ENCODE measurements at places on chromosomes 2 and 18. TPM values are rescaled to one million over a fixed set of nuclear protein-coding genes. Genes with fewer than 3 reads are reported as not detected.

The CRYGA gene
- total RNA-seq = not detected

DNA sequence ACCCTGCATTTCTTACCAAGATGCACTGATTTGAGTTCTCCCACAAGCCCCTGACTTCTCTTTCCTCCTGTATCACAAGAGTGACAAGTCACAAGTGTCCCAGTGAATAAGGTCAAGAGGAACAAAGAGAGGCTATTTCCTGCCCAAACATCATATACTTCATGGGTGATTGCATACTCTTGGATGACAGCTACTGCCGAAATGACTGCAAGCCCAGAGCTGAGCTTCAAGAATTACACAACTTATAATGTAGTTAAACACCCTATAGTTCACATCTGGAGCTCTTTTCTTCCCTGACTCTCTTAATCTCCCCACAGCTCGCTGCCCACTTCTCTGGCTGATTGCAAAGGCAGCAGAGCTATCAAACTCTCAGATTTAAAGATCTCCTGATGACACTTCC lies 289.7 kb upstream of the PARD3B start:
- no peak for DNase-seq

- no peak for DNase-seq
These were observed 12.3 kb downstream of the CEP192 start for GRCh38 chr18:13003466-13003896.

DNA sequence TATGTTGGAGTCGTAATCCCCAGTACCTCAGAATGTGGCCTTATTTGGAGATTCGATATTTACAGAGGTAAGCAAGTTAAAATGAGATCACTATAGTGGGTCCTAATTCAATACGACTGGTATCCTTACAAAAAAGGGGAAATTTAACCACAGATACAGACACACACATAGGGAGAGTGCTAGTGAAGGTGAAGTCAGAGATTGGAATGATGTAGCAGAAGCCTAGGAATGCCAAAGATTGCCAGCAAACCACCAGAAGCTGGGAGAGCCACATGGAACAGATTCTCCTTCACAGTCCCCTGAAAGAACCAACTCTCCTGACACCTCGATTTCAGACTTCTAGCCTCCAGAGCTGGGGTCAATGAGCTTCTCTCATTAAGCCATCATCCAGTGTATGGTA lies 17.7 kb upstream of the ACTR3 start:
- DNase-seq = no peak

DNA sequence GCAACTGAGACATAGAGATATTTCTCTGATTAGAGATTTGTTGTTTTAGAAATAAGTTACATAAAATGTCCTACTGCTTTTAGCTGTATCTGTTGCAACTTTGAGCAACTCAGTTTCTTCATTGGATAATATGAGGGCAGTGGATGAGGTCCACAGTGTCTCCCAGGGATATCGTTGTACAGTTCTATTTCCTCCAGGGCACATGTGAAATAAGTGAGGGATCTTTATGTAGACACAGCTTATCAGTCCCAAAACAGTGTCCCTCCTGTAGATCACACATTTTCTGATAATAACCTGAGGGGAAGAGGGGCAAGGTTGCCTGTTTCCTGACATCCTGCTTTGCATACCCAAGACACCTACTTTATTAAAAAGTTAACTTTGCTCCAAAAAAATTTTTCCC lies 1231.2 kb upstream of the ZEB2 start:
- no peak for DNase-seq

The C1D gene
- 31.1 TPM for total RNA-seq

GRCh38 chr18:3330622-3331021 lies 68.7 kb downstream of the MYL12B start:
- DNase-seq = no peak

The B3GNT2 gene
- total RNA-seq = 31.1 TPM

DNA sequence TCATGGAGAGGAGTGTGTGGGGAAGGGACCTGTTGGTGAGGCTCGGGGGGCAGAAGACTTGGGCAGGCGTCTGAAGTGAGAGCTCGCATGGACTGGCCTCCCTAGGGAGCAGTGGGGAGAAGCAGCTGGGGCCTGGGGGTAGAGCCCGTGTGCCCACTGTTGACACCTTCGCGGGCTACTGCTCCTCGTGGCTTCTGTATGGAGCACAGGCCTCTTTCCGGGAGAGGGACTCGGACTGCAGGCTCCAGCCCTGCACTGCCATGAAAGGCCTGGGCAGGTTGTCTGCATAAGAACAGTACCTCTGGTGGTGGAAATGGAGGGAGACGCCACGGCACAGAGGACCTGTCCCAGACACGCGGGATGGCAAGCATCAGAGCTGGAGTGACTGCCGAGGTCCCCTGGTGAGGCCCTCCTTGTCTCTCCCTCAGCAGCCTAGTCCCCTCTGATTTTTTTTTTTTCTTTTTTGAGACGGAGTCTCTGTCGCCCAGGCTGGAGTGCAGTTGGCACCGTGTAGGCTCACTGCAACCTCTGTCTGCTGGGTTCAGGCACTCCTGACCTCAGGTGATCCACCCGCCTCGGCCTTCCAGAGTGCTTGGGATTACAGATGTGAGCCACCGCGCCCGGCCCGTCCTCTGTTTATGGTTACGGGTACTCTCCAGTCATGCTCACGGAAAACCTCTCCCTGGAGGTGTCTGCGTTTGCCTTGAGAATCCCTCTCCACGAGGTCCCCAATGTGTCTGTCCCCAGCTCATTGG lies 44.7 kb upstream of the PTMA start:
- no peak for DNase-seq

DNA sequence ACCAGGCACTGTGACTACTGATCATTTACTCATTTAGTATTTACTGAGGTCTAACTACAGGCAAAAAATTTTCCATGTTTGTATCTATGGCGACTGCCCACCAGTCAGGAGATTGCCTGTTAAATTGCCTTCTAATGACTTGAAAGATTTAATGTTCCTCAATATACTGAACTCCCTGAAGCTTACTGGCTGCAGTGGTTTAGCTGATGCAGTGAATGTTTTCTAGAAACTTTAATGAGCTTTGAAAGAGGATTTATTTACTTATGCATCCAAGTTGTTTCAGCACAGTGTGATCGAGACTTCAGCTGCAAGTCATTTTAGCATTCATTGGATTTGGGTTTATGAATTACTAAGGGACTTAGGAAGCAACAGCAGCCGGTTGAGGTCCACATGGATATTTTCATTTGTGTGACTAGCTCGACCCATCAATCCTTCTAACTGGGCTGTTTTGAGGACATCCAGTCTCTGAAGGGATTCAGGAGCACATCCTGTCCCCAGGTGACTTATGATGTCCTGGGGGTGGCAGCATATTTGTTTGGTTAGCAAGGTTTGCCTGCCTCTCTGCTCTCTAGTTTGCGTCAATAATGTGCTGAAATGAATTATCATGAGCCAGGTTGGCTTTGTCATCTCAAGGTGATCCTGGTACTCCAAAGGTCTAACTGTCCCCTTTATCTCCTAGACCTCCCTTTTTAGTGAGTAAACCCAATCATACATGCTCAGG lies 26.8 kb downstream of the ACMSD start:
- DNase-seq = no peak

All from right atrium auricular region (tissue), 2 donors.